ENCODE measurements at places on chromosomes 16 and 17. TPM values are rescaled to one million over a fixed set of nuclear protein-coding genes. Genes with fewer than 3 reads are reported as not detected.
A peak's percentile ranks its signal among the peaks of the same experiment; 100 is the strongest.

- DNase-seq = no peak
Measured at GRCh38 chr16:72833969-72834368, 214.0 kb downstream of the ZFHX3 start.

DNA sequence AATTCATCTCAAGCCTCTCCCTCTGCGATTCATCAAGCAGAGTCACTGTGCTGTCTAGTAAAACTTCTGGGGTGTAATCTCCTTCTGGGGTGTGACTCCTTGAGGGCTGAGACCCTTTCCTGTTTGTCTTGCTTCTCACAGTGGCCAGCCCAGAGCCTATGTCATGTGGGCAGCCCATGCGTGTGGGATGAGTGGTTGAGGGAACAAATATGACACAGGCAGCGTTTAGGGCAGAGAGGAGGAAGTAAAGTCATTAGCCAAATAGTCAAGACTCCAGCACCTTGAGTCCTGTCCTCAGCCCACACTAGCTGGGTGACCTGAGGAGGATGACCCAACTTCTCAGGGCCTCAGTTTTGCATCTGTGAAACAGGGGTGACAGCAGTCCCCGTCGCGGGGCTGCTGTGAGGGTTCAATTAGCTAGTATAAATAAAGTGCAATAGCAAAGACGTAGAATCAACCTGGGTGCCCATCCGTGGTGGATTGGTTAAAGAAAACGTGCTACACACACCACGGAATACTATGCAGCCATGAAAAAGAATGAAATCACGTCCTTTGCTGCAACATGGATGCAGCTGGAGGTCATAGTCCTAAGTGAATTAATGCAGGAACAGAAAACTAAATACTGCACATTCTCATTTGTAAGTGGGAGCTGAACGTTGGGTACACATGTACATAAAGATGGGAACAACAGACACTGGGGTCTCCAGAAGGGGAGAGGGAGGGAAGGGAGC is 4.5 kb upstream of the ITGAX start:
- DNase-seq = peak; percentile 69

- no peak for DNase-seq
Measured at GRCh38 chr16:53142823-53143568, 88.2 kb downstream of the CHD9 start.

Gene HP
- 1,105 TPM for total RNA-seq

Gene GLP2R
- total RNA-seq = 1.0 TPM
